ENCODE measurements at places on chromosomes 4 and X.

GRCh38 chrX:148530464-148531077 is 30.2 kb downstream of the AFF2 start:
- DNase-seq: peak; percentile 22

GRCh38 chrX:20515841-20516461 is 249.2 kb upstream of the RPS6KA3 start:
- peak; percentile 80 for DNase-seq

- DNase-seq: no peak
Measured at GRCh38 chr4:12703036-12703435, 781.1 kb downstream of the RAB28 start.

GRCh38 chr4:140653718-140654494 is 85.1 kb upstream of the UCP1 start:
- DNase-seq: no peak

- peak; percentile 5 for DNase-seq
Measured at GRCh38 chrX:97211070-97211469, 327.4 kb downstream of the RPA4 start.

DNA sequence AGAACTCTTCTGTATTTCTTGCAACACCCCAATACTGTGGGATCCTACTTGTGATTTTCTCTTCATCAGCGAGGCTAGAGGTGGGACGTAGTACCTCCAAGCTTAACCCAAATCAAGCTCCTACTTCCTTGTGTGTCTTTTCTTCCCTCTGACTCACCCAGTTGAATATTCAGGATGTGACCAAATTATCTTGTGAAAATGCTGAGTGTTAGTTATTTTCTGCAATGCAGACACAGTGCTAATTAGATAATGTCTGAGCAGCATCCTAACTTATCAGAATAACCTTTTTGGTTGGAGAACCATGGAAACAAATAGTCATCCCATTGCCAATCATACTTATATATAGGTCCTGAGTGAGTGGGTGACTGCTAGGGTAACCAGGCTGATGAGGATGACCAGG is 2.4 kb downstream of the MEPE start:
- no peak for DNase-seq

DNA sequence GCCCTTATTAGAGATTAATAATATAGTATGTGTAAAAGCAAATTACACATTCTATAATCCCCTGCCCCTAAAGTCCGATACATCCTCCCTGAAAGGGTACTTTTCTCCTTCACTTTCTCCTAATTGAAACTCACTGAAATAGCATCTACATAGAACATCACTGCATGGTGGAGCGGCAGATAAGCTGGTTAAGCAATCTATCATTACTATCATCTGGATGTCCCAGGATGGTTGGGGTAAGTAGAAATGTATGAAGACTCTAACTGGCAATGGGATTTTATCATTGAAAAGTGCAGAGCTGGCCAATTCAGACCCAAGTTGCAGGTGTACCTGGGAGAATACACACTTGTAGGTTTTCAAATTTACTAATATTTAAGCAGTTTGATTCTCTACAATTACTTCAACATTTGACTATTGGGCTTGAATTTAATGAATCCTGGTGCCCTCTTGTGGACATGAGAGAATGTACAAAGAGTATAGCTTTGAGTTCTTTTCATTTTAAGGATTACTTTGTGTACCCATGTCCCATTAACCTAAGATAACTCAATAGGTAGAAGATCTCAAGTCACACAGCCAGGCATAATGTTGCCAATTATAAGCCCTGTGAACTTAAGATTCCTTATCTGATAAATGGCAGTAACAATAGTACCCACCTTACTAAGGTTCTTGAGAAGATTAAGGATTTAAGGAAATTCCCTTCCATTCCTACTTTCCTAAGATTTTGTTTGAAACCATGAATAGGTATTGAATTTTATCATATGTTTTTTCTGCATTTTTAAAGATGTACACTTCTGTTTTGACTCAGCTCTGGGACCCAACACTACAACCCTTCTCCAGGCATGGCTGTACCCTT is 69.8 kb downstream of the SHROOM3 start:
- DNase-seq: peak; percentile 40

DNA sequence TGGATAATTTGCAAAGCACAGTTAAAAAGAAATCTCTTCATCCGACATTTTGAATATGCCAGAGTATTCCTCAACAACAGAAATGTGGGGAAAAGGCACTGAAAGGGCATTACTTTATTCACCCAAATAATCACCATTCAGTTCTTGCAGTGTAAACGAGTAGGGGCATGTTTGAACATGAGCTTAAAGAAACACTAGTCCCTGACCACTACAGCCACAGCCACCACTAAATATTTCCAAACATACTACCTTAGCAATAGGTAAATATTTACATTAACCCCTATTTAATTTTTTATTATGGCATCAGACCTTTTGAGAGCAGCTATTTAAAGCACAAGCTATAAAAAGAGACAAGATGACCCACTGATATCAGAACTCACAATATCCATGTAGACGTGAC is 27.6 kb downstream of the MCF2 start:
- no peak for DNase-seq

DNA sequence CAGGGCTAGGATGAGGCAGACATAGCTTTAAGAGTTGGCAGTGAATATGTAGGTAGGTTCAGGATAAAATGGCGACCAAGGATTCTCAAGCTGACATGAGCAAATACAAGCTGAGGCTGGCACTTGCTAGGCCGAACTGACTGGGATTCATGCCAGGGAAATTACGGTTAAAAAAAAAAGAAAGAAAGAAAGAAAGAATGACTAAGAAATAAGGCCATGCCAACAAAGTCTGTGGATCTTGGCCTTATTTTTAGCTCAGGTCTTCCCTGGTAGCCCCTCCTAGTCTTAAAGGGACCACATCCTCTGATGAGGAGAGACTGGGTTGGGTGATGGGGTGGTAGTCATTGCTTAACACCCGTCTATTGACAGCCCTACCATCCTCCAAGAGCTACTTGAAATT is 64.4 kb upstream of the KLHL13 start:
- DNase-seq: no peak

DNA sequence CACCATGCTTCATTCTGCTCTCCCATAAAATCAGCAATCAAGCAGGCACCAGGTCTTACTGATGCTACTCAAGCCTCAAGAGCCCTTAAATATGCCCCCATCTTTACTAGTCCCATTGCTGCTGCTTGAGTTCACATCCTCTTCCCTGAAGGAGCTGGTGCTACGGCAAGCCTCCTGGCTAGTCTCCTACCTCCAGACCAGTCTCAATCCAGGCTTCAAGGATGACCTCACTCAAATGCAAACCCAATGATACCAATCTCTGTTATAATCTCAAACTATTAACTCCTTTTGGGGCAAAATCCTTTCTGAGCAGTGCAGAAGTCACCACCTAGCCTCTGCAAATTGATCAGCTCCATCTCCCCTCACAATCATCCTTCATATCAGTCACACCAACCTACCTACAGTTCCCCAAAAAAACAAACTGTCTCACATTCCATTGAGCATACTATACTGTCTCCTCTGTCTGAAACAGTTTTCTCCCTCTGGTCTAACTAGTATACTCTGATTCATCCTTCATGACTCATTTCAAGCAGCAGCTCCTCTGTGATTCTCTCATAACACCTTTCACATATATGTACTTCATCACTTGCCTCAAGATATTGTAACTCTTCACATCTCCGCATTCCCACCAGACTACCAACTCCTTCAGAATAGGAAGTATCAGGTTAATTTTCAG is 30.0 kb downstream of the PAPSS1 start:
- peak; percentile 46 for DNase-seq

- no peak for DNase-seq
Measured at GRCh38 chrX:85897362-85898126, 149.8 kb downstream of the CHM start.

- no peak for DNase-seq
Measured at GRCh38 chr4:97496298-97496873, 646.9 kb downstream of the STPG2 start.

DNA sequence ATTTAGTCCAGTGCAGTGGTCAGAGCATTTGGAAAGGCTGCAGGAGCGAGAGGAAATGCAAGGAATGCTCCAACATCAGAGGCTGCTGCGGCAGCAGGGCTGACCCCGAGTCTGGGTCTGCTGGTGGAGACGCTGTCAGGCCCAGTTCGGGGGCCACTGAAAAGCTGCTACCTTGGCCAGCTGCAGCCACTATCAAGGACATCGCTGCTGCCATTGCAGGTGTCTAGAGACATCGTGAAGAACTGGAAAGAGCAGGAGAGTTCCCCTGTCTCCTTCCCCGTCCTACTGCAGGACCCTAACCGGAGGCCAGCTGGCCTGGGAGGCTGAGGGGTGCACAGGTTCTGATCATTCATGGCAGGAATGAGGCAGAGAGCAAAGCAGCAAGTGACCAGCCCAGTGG is 29.5 kb upstream of the GPR78 start:
- no peak for DNase-seq

- DNase-seq: no peak
Measured at GRCh38 chr4:28062562-28062961, 1201.9 kb downstream of the STIM2 start.

GRCh38 chr4:106021737-106022410 is 126.6 kb downstream of the NPNT start:
- no peak for DNase-seq

DNA sequence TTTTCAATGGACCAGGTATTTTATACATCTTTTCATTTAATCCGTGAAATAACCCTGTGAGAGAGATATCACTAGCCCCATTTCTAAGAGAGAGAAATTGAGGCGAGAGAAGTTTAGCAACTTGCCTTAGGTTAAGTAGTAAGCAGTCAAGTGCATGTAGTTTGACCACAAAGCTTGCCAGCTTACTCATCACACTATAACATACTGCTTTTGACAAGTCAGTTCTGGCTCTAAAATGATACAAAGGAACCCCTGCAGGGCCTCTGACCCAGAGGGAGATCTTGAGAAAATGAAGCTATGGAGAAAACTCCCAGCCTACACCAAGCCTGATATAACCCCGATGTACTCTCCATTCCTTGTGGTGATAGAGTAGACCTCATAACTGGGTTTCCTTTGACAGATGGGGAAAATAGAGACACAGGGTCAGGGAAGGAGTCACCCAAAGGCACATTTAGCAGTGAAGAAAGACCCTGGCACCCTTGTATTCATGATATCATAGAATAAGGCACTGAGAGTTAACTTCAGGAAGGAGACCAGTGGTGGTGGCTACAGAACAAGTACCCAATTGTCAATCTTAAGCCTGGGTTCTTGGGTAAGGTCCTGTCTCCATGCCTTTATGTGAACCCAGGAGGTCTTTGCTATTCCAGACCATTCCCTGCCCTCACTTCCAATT is 60.2 kb upstream of the MSN start:
- DNase-seq: peak; percentile 76

GRCh38 chrX:130728208-130728607 is 174.8 kb downstream of the ENOX2 start:
- DNase-seq: no peak

- DNase-seq: peak; percentile 6
Measured at GRCh38 chr4:128379860-128380259, 92.2 kb upstream of the PGRMC2 start.

DNA sequence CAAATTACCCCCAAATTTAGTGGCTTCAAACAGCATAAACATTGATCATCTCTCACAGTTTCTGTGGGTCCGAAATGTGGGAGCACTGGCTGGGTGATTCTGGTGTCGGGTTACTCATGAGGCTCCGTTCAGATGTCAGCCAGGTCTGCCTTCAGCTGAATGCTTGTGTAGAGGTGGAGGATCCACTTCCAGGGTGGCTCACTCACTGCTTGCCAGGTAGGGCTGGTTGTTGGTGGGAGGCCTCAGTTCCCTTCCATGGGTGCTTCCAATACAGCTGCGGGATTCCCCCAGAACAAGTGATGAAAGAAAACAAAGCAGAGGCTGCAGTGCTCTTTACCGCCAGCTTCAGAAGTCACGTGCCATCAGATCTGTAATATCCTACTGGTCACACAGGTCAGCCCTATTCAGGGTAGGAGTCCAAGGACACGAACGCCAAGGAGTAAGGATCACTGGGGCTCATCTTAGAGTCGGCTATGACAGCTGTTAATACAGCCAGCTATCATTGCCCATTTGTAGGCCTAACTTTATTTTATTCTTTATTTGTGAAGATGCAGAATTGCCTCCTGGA is 1.1 kb upstream of the SMIM43 start:
- no peak for DNase-seq

- no peak for DNase-seq
Measured at GRCh38 chr4:2932321-2932950, 30.8 kb downstream of the NOP14 start.

GRCh38 chrX:80432441-80432840 is 12.2 kb downstream of the TENT5D start:
- no peak for DNase-seq

DNA sequence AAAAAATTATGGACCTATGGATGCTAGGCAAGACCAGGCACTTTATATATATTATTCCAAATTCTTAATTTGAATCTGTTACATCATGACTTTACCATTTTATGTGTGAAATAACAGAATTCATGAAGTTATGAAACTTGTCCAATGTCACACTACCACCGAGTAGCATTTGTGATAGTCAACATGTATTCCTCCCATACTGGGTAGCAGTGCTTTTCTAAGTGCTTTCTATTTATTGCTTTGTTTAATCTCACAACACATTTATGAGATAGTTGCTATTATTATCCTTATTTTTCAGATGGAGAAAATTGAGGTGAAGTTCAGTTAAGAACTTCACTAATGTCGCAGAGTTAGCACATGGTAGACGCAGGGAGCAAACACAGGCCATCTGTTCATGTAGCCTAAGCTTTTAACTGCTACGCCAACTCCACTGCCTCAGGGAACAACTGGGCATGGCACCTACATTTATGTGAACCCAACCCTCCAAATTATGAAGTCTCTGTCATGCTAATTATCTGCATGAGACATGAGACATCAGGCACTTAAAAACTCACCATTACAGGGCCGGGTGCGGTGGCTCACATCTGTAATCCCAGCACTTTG is 20.8 kb downstream of the GUCY1A1 start:
- DNase-seq: no peak
